ENCODE measurements at places on chromosomes 2 and 18.

- no peak for DNase-seq
These were observed 4.9 kb downstream of the CYP26B1 start for GRCh38 chr2:72142570-72143440.

DNA sequence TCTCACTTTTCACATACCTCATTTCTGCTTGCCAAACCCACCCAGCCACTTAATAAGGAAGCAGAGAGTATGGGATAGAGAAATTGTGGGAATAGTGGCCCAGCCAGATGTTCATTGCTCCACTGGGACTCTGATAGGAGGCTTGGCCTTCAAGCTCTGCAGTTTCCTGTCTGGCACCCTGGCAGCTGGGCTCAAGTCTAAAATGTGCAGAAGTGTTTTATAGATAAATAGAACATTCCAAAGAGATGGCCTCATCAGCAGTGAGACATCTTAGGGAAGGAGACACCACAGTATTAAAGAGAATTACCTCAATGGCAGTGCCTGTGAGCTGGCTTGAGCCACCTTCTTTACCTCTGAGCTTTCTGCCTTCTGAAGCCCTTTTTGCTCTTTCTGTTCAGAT lies 24.7 kb downstream of the COPS7B start:
- DNase-seq = peak; percentile 84

DNA sequence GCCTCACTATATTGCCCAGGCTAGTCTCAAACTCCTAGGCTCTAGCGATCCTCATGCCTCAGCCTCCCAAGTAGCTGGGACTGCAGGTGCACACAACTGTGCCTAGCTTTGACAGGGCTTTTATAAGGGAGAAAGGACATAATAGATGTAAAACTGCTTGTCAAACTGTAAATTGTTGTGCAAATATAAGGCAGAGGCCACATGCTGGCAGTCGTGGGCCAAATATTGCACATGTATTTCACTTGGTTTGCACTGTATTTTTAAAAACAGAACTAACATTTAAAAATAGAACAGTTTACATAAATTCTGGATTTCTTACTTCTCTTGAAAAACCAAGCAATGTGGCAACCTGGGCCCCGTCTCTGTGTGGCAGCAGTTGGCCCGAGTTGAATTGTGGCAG lies 31.2 kb upstream of the MYO3B start:
- no peak for DNase-seq

DNA sequence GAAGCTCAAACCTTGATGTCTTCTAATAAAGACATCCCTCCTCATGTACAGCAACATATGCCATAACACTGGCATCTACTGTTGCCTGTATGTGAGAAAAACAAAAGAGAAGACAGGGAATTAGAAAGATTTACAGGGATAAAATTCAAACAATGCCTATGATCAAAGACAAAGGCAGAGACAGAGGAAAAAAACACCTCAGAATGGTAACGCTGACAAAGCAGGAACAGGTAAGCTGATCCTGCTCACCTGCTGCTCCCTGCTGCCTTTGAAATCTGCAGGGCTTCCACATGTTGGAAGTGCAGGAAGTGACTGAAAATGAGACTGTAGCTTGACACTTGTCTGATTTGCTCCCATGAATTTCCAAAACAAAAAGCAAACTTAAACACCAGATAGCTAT lies 90.2 kb upstream of the DNAJC10 start:
- DNase-seq = no peak

DNA sequence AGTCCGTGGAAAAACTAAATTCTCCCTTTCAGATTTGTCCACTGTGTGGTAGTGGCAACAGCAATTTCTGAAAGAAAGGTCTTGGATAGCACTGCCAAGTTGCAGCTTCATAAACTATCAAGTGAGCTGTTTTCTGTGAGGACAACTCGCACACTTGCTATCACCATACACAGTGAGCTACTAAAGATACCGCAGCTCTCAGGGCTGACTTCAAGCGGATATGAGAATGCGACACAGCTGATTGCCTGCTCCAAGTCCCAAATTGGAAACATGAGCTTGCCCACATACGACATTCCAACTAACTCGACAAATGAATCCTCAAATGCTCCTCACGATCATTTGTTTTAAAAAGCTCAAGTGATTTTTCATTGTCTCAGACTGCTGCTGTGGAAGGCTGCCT lies 46.2 kb downstream of the E2F6 start:
- DNase-seq = no peak
